ENCODE measurements at places on chromosomes 13 and 19.

DNA sequence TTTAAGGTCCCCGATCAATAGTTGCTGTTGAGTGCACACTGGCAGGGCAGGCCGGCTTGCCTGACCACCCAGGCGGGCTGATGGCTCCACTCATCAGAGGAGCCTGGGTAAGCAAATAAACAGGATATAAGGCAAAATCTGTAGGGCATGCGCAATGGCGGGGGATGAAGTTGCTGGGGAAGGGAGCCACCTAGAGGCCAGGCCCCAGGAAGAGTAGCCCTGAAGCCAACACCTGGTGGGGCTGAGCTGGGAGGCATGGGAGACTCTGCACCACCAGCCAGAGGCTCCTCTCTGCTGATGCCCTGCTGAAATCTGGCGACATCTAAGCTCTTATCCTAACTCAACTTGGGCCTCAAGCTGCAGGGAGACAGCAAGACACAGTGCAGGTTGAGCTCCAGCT lies 324.3 kb downstream of the ZNF536 start:
- no peak for DNase-seq

DNA sequence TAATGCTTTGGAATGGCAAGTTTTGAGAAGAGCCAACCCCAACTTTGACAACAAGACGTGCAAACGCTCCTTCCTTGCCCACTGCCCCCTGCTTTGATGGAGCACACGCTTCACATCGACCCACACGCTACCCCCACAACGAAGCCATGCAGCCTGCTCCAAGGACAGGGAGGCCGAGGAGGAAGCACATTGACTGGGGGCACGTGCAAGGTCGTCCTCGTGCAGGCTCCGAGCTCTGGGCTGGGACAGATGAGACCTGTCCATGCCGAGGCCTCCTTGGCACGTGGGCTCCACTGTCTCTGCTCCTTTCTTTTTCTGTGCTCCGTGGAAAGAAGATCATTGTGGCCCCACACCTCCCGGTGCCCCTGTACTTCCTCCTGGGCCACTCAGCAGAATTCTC lies 309.0 kb downstream of the TEX29 start:
- no peak for DNase-seq

- DNase-seq: no peak
Measured at GRCh38 chr19:49518033-49518432, 5.6 kb downstream of the FCGRT start.

- no peak for DNase-seq
Measured at GRCh38 chr19:28920269-28921066, 292.5 kb downstream of the UQCRFS1 start.

GRCh38 chr19:42226886-42227285 lies 6.8 kb downstream of the ZNF526 start:
- no peak for DNase-seq

DNA sequence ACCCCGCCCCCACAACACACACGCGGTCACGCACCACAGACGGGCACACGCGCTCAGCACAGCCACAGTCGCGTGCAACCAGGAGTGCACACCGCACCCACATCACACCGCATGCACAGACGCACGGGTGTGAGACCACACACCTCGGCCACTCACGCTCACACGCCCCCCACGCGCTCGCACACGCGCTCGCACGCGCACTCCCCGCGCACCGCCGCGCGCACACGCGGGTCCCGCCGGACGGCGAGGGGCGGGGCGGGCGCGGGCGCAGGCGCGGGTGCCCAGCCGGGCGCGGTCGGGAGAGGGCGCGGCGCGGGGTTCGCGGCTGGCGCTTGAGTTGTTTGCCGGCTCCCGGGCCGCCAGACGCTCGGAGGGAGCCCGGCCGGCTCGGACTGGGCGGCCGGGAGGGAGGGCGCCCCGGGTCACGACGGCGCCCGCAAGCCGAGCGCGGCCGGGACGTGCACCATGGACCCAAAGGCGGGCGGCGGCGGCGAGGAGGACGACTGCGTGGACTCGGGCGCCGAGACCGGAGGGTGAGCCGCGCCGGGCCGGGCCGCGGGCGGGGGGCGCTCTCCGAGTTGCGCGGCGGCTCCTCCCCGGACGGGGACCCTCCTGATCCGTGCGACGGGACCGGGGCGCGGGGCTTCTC lies at the start of gene FAM124A:
TSS of gene FAM124A (plus strand) at position 362 of the 649 bp plus-strand sequence. CDS start at position 466, 104 bp downstream.
- DNase-seq: no peak

DNA sequence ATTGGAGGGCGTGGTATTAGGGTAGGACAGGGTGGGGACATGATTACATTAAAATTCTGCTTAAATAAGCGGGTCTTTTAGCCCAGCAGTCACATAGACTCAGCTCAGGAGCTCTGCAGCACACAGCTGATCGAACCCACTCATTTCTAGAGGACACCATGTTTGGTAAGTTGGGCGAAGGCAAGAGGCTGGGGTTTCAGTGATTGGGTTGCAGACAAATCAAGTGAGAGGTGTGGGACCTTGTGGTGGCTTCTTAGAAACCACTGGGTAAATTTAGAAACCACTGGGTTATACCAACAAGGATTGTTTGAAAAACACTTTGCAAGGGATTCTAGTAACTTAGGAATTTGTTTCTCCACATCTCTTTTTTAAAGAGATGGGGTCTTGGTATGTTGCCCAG lies at the start of gene LEUTX:
TSS of gene LEUTX (plus strand) at position 92 of the 400 bp plus-strand sequence. CDS start at position 159, 67 bp downstream.
- no peak for DNase-seq

DNA sequence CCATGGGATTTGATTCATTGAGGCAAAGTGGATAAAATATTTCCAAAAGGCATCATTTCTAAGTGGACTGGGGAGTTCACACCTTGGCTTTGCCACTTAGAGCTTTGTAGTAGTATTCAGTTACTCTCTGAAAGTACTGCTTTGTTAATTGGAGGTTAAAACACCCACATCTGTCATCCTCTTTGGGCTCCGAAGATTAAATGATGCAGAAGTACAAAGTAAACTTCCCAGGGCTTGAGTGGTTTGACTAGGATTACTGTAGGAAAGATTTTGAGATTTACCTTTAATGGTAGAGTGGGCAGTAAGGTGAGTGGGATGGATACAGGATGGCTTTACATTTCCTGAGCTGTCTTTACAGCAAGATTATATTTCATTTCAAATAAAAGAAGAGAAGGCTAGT lies 42.4 kb downstream of the WASF3 start:
- no peak for DNase-seq

- no peak for DNase-seq
Measured at GRCh38 chr13:74131227-74131626, 3.0 kb downstream of the KLF12 start.

DNA sequence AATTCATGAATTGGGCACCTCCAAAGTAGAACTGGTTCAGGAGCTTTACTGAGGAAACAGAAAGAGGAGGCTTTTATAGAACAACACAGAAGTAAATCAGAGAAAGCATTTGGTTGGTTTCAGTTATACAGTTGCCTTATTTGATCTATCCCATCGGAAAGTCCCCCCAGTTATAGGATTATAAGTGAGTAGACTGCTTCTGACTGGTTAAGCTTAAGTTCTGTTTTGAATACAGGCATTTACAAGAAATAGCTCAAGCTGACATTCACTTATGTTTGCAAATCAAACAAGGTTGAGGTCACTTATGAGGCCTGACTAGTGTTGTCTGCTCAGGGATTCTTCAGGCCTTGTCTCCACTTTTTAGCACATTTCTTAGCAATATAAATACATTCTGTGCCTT lies 857.4 kb downstream of the EFNB2 start:
- DNase-seq: no peak

- DNase-seq: no peak
Measured at GRCh38 chr13:114017028-114017630, 43.3 kb upstream of the C13orf46 start.

- DNase-seq: no peak
Measured at GRCh38 chr13:39577203-39577602, 25.8 kb downstream of the LHFPL6 start.

- DNase-seq: no peak
Measured at GRCh38 chr13:37526710-37527473, 71.7 kb downstream of the POSTN start.

DNA sequence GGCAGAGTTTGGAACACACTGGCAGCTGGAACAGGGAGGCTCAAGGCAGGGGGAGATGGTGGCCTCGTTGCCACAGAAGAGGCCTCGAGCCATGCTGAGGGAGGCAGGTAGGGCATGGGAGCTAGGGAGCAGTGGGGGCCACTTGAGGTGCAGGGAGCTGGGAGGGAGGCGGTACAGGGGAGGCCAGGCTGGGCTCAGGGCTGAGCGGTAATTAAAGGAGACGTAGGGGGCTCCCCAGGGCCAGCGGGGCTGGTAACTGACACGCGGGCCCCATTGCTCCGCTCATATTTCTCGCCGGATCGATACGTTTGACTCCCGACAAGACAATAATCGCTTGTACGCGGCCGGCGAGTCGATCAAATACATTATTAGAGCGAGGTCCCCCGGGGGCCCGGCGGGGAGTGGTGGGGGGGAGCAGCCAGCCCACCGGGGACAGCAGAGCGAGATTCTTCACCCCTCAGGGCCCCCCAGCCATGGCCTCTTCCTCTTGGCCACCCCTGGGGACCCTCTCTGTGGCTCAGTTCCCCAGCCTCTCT lies 2.4 kb upstream of the POU2F2 start:
- no peak for DNase-seq

DNA sequence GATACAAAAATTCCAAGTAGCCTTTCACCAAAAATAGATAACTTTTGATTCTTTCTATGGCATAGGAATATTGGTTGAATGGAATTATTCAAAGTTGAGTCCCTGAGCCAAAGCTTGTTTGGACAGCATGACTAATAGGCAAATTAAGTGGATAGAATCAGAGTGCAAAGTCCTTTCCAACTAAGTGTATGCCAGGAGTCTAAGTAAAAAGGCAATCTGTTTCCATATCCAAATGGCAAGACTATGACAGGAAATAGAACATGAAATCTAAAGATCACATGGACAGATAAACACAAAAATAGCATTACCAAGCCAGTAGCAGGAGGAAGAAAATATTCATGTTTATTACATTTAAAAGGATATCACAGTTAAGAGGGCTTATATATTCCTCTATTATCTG lies 804.6 kb downstream of the SLITRK6 start:
- DNase-seq: no peak

DNA sequence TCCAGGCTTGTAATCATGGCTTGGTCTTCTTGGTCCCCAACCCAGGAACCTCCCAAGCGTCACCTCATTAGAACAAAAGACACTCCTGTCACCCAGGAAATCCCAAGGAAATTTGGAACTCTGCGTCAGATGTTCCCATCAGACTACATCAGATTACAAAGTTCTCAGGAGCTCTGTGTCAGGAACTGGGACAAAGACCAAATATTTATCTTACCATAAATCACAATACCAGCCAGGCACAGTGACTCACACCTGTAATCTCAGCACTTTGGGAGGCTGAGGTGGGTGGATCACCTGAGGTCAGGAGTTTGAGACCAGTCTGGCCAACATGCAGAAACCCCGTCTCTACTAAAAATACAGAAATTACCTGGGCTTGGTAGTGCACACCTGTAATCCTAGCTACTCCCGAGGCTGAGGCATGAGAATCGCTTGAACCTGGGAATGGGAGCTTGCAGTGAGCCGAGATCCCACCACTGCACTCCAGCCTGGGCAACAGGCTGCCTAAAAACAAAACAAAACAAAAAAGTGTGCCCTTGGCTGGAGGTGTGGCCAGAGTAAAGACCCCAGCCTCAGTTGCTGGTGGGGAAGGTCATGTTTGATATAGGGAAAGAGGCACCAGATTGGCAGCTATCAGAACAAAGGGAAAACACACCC lies 16.7 kb upstream of the CCDC124 start:
- DNase-seq: no peak

GRCh38 chr13:21526707-21527540 lies 67.8 kb upstream of the ZDHHC20 start:
- no peak for DNase-seq

All from cerebellar nuclear complex (tissue), 1 donor.